ENCODE measurements at places on chromosomes 1 and 21. TPM values are rescaled to one million over a fixed set of nuclear protein-coding genes. Genes with fewer than 3 reads are reported as not detected.

DNA sequence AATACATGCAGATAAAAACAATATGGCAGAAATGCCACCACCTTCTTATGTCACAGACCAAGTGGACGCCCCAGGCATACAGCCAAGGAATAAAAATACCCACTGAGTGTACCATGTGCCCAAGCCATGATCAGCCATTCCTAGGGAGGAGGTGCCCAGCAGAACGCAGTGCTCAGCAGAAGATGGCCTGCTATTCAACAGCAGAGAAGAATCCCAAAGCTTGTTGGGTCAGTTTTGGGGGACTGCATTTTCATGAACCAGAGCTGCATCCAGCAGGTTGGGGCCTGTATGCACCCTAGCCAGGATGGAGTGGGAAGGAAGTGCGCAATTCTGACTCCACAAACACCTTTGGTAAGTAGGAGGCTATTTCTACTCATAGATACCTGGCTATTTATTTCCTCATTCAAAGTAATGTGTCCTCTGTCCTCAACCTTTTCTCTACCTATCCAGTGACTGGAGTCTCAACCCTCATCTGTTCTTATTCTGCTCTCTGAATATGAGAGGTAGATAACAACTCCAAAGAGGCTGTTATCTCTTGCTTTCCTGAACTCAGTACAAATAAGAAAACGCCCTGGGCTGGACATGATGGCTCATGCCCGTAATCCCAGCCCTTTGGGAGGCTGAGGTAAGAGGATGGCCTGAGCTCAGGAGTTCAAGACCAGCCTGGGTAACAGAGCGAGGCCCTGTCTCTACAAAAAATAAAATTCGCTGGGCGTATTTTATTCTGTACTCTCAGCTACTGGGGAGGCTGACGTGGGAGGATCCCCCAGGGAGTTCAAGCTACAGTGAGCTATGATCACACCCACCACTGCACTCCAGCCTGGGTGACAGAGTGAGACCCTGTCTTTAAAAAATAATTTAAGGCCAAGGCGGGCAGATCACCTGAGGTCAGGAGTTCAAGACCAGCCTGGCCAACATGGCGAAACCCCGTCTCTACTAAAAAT is 2.5 kb upstream of the PLEKHM2 start:
- no peak for DNase-seq

- no peak for DNase-seq
These were observed 240.2 kb upstream of the LYPLAL1 start for GRCh38 chr1:218933513-218933912.

Gene PRKCZ
- polyA plus RNA-seq, result 37.7 TPM

Gene B3GALT2
- 0.46 TPM for polyA plus RNA-seq

DNA sequence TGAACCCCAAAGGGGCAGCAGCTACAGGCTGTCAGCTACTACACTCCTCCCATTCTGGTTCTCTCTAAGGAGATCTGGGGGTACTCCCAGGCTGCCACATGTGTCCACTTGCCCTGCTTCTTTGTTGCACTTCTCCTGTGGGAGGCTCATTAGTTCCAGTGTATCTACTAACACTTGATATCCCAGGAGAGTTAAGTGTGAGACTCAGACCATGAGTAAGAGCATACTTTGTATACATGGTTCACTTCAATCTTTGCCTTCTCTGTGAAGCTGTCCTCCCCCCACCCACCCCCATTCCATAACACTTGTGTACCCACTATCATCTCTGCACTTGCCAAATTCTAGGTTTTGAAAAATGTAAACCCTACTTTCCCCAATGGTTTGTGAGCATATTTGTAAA is 34.9 kb upstream of the GADD45A start:
- DNase-seq, result no peak

Gene IRF6
- polyA plus RNA-seq, result 29.0 TPM

- no peak for DNase-seq
These were observed 19.1 kb upstream of the NTMT2 start for GRCh38 chr1:170126696-170127095.

Gene KIAA0040
- polyA plus RNA-seq, result 6.6 TPM

- peak; percentile 66 for DNase-seq
These were observed 730 bp downstream of the NOS1AP start for GRCh38 chr1:162070094-162070748.

Gene PGLYRP3
- not detected for polyA plus RNA-seq

GRCh38 chr1:96865731-96866685 is 144.4 kb downstream of the PTBP2 start:
- DNase-seq, result no peak

DNA sequence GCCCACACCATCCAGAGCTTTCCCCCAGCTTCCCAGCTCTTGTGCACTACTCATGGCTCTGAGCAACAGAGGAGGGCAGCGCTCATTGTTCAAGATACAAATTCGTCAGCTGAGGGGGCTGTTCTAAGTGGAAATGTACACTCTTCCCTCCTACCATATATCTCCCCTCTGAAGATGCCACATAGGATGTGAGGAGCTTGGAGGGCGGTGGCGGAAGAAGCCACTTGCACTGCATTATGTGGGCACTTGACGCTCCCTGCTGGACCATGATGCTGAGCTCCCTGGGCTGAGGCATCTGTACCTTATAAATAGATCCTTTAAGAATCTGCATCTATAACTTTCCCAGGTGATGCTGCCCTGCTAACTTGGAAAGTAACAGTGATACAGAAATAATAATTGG is 477.6 kb upstream of the DEPDC1 start:
- DNase-seq, result no peak

Gene TRMT1L
- polyA plus RNA-seq, result 9.2 TPM

Gene IL23R
- 0.69 TPM for polyA plus RNA-seq

All from sigmoid colon (tissue), 7 donors.